Stimulated activated CD4-positive, alpha-beta T cell treated with anti-CD3 and anti-CD28 coated beads, Interleukin-12 subunit alpha, Interleukin-12 subunit beta, amount 100 ng/mL, for 24 hours (primary cell): ENCODE measurements at places on chromosomes 16 and 17.

DNA sequence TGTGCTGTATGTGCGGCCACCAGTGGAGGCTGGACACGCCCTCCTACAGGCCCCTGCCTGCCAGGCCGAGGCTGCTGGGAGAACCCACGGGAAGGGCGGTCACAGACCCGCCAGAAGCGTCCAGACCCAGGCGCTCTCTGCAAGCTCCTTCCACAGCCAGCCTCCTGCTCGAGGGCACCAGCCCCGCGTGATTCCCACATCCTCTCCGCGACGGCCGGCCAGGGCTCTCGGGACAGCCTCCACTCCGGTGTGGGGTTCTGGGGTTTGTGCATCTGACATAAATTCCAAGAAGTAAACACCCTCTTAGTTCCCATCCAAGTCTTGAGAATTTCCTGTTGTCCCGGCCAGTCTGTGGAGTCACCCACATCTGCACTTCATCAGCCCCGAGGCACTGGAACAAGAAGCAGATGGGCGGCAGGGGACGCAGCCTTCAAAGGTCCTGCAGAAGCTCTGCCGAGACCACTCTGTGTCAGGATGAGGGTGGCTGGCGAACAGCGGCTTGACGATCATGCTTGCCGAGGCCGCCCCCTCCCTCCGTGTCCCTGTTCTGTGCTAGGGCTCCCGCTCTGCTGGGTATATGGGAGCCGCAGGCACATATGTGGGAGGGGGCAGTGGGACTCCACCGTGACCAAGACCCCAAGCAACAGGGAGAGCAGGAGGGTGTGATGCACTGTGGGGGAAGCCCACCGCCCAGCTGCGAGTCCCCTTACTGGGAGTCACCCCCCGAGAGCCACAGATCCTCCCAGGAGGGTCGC is 2.4 kb upstream of the TMEM204 start:
- no peak for DNase-seq

- no peak for DNase-seq
Observed at GRCh38 chr16:28958216-28958615, 7.5 kb downstream of the NFATC2IP start.

GRCh38 chr16:89845417-89845816 is 17.1 kb downstream of the SPIRE2 start:
- no peak for DNase-seq

DNA sequence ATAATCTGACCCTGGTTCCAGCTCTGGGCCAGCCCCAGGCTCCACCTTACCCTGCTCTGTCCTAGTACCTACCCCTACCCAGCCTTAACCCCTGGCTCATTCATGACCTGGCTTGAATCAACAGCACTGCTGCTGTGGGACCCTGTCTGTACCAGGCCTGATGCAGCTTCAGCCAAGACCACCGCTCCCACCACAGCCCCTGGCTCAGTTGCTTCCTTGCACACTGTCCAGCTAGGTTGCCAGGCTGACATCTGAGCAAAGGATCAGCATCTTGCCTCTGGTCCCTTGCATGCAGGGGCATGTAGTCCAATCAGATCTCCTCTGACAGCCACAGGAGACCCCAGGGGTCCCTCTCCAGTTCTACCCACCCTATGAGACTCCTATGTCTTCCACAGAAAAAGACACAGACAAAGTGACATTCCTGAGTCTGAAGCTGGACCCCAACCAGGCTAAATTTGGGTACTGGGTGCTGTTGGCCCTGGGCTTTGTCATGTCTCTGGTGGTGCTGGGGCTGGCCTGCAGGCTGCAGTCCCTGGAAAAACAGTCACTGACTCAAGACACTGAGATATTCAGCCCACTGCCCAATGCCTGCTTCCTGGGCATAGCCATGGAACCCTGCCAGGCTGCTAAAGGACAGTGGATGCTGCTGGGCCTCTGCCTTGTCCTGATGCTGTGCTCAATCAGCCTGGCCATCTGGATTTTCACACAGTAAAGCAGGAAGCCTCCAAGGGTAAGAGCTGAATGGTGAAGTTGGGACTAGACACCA is 3.9 kb upstream of the KCNH6 start:
- DNase-seq, result no peak

GRCh38 chr16:35492225-35492624 is 2032.8 kb downstream of the TP53TG3F start:
- DNase-seq, result no peak

DNA sequence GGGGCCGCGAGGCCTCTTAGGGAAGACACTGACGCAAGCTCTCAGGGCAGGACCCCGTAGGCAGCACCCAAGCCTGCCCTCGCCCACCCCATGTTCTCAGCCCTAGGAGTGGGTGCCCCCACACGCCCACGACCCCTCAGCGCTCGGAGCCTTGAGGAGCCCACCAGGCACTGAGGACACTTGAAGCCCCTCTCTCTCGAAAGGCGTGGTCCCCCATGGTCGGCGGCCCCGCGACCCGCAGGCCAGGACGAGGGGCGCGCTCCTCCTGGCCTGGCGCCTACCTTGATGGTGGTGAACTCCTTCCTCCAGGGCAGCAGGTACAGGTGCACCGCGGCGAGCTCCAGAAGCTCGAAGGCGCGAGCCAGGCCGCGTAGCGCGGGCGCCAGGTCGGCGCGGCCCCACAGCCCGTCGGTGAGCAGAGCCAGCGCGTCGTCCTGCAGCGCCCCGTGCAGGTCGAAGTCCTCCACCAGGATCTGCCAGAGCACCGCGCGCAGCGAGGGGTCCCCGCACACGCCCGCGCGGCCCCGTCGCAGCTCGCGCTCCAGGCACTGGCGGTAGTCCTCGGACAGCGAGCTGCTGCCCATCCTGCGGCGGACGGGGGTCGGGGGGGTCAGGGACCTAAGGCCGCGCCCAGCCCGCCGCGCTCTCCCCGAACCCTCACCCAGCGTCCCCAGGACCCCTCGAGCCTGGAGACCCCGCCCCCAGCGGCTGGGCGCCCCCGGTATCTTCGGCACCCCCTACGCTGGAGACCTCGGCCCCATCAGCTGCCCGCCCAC is 668 bp downstream of the SPATA2L start:
- DNase-seq, result no peak

DNA sequence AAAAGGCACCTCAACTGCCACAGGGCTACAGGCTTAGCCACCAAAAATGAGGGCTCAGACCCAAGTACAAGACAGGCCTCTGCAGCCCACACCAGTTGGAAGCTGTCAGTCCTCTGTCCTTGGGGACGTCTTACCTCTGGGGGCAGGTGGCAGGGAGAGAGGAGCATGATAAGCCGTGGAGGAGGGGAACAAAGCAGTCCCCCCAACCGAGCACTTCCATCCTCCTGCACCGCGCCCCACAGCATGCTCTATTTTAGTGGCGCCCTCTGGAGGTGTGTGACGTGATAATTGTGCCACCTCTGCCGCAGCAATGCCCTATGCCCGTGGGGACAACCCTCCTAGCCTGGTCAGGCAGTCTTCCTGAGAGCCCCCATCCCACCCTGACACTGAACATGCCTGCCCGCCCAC is 13.6 kb downstream of the G6PC3 start:
- DNase-seq, result no peak

DNA sequence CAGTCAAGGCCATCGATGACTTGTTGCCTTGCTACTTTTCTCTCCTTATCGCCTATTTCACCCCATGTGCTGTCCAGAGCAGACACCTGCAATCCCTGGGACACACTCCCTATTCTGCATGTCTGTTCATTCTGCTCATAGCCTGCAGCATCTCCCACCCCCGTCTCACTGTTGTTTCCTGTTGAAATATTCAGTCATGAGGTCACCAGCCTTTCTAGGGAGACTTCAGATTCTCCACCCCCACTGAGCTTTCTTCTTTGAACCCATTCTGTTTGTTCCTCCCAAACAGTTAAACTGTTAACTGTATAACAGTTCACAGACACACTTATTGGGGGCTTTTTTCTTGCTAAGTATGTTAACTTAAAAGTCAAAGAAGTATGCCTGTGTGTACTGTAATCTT is 94.4 kb downstream of the AATF start:
- DNase-seq, result no peak

DNA sequence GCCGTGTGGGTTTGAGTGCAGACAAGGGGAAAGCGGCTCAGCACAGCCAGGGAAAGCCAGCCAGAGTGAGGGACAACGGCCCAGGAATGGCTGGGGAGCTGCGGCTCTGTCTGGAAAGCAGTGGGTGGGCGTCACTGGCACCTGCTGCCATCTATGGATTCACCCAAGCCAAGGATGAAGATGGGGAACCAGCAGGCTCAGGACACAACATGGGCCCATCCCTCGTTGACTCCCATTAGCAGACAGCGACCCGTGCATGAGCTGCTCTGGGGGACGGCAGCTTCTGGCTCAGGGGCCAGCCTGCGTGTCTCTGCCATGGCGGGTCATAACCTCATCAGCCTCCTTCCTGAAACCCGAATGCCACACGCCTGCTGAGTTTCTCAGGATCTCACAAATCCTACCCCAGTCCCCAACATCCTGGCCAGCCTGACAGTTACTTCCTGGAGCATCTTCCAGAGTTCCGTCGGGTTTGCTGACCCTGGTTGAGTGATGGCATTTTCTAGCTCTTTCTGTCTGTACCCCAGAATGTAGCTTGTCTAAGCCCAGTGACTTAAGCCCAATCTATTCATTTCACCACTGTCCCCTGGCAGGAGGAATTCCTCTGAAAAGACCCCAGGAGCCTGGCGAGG is 50.7 kb downstream of the SLC7A5 start:
- no peak for DNase-seq

- peak; percentile 31 for DNase-seq
Observed at GRCh38 chr17:78315355-78316114, 44.3 kb downstream of the SOCS3 start.

GRCh38 chr16:12757546-12757945 is 46.1 kb downstream of the CPPED1 start:
- no peak for DNase-seq

- DNase-seq, result no peak
Observed at GRCh38 chr16:79018650-79019429, 581.7 kb downstream of the MAF start.

DNA sequence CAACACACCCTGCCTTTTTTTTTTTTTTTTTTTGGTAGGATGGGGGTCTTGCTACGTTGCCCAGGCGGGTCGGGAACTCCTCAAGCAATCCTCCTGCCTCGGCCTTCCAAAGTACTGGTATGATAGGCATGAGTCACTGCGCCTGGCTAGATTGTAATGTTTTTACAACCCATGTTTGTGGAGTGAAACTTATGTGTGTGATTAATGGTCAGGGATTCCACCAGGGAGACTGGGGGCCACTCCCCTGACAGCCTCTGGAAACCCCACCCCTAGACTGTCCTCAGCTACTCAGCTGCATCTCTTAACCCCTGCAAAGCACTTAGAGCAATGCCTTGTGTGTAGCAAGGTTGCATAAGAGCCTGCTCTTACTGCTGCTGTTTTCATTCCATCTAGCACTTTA is 220.5 kb downstream of the PARN start:
- no peak for DNase-seq

DNA sequence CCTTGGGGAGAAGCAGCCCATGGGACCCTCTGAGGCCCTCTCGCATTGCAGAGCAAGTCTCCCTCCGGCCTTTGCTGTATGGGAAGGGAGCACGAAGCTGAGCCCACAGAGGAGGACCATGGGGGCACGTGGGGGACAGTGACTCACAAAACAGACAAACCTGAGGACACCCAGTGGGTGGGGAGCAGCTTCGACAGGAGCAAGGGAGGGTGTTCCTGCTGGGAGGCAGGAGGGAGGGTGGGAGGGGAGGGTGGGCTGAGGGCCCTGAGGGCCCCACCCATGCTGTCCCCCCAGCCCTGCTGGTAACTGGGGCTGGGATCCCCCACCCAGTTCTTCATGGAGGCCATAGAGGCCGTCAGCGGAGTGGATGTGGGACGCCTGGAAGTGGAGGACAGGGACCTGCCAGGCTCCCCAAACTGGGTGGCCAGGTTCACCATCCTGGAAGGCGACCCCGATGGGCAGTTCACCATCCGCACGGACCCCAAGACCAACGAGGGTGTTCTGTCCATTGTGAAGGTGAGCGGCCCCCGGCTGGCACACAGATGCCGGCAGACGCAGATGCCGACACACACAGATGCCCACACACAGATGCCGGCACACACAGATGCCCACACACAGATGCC is 12.5 kb downstream of the SLC22A31 start:
- DNase-seq, result no peak

DNA sequence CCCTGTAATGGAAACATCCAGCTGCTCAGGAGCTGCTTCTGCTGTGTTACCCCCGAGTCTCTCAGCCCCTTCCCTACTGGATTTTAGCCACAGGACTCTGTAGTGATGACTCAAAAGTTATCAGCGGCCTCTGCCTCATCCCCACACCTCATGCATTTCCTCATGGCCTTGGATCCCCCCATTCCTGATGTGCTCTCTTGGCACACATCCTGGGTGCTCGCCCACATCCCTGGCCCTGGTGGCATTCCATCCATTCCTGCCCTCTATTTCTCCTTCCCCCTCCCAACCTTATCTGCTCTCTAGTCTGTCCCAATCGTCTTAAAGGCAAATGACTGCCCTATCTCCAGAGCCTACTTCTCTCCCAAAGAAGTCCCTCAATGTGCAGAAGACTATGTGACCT is 24.6 kb downstream of the MARF1 start:
- DNase-seq, result no peak

DNA sequence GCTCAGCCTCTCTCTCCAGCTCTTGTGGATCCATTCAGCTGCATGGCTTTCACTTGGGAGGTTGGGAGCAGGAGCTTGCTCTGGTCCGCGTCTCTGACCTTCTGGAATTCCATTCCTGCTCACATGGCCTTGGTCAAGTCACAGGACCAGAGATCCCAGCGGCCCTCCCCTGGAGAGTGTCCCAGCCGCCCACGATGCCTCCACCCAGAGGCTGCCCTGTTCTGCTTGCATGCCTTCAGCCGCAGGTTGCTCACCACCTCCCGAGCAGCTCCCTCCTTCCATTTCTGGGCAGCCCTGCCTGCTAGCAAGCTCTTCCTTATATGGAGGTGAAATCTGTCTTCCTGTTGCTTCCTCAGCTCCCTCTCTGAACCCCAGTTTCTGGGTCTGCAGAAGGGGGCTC is 32.6 kb downstream of the RAI1 start:
- no peak for DNase-seq

GRCh38 chr16:4328046-4328781 is 12.3 kb downstream of the GLIS2 start:
- peak; percentile 48 for DNase-seq

DNA sequence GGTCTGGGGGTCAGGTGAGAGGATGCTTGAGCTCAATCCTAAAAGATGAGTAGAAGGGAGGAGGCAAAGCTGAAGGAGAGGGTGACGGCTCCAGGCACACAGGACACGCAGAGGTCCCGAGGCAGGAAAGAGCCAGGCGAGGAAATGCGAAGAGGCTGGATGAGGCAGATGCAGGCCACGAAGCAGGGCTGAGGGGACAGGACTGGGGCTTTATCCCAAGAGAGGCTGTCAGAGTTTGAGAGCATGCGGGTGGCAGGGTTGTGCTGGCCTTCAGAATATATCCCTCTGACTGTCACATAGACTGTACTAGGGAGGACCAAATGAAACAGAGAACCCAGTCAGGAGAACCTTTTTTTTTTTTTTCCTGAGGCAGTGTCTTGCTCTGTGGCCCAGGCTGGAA is 100.2 kb downstream of the RMI2 start:
- DNase-seq, result no peak

GRCh38 chr17:16217002-16217635 is at the start of gene PIGL:
Gene PIGL, plus strand, starts transcription at chr17:16217210. Its CDS starts 17 bp downstream, at chr17:16217227.
- DNase-seq, result peak; percentile 87

DNA sequence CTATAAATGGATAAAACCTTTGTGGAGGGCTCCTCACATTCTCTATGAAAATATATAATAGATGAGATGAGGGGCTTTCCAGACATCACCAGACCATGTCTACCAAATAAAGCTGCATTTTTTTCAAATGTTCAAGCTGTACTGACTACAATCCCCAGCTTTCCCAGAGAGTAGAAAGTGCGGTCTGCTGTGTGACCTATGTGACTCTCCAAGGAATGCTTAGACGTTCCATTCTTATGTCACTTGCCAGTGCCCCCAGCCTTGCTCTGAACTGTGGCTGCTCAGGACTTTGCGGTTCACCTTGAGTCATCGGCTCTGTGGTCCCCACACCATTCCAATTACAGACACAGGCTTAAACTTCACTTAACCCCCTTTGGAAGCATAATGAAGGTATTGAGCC is 47.8 kb upstream of the SCNN1B start:
- no peak for DNase-seq
